Colonic mucosa (tissue), 4 donors: ENCODE measurements at places on chromosomes 3 and 15.

GRCh38 chr3:139355476-139355875, 11.7 kb downstream of the MRPS22 start:
- DNase-seq, result no peak

- DNase-seq, result no peak
Measured at GRCh38 chr3:64053117-64053516, 29.8 kb upstream of the PSMD6 start.

- peak; percentile 32 for DNase-seq
Measured at GRCh38 chr3:117131259-117131658, 421.7 kb downstream of the TUSC7 start.

DNA sequence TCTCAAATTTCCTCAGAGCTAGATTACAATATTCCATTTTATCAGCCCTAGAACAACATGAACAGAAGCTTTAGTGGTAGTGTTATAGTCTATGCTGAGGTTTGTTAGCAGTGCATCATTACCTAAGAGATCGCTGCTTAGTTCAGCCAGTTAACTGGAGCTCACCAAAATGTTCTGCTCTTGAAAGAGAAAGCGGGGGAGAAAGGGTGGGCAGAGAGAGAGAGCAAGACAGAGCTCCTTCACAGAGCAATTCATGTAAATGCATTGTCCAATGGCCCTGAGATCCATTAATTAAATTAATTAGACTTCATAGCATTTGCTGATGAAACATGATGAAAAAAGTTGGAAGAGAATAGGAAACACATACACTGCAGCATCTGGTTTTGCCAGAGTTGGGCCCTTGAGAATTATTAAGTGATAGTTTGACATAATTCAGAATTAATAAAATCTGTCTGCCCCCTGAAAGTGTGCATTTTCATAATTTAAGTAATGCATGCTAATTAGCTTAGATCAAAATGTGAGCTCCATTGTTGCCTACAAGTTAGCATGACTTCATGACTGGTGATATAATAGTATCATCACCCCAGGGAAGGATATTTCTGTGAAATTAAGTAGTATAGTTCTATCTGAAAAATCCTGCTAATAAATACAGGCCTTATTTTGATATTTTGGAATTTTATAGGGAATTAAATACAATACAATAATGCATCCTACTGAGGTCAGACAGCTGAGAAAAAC, 86.9 kb upstream of the LYSMD4 start:
- no peak for DNase-seq

DNA sequence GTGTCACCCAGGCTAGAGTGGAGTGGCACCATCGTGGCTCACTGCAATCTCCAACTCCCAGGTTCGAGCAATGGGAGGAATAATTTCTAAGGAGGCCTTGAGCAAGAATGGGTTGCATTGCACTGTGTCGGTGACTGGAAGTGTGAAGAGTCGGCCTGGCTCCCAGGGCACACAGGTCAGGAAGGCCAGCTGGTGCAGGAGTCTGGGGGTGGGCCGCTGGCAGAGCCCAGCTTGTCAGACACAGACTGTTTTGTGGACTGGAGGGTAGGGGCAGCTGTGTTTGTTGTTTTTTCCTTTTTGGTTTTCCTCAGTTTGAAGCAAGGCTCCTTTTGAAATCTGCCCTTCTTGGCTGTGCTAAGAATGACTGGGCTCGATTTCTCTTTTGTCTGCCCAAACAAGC, 66.2 kb downstream of the ITGA11 start:
- no peak for DNase-seq

DNA sequence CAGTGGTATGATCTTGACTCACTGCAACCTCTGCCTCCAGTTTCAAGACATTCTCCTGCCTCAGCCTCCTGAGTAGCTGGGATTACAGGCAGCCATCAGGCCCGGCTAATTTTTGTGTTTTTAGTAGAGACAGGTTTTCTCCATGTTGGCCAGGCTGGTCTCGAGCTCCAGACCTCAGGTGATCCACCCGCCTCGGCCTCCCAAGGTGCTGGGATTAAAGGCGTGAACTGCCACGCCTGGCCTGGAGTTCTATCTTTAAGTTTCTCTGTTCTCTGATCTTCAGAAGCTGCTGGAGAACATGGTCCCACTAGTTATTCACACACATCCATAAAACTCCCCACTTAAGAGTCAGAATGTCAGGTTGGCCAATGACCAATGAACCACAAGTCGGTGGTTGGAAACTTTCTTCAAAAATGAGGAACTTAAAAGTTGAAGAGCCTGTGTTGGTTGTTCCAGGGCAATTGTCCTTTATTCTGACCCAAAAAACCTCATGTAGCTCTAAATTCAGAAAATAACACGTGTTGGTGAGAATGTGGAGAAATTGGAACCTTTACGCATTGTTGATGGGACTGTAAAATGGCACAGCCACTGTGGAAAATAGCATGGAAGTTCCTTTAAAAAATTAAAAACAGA, 55.9 kb upstream of the PIK3CB start:
- DNase-seq, result no peak

GRCh38 chr3:124579641-124580040, 150.6 kb upstream of the UMPS start:
- no peak for DNase-seq

DNA sequence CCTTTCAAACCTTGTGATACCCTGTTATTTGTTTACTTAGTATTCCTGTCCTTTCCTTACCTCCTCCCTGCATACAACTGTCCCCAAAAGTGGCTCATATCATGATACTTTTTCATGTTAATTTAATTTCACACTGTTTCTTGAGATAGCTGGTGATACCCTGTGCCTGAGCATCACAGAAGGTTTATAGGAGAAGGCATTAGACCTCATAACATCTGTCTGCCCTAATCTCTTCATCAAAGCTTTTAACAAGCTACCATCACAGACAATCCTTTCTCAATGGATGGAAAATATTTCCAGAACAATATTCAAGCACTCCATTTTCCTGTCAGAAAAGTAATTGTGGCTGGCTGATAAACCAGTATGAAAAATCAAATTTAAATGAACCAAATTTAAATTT, 81.6 kb downstream of the SSR3 start:
- DNase-seq, result no peak

- DNase-seq, result no peak
Measured at GRCh38 chr3:149626671-149627070, 31.2 kb downstream of the WWTR1 start.

DNA sequence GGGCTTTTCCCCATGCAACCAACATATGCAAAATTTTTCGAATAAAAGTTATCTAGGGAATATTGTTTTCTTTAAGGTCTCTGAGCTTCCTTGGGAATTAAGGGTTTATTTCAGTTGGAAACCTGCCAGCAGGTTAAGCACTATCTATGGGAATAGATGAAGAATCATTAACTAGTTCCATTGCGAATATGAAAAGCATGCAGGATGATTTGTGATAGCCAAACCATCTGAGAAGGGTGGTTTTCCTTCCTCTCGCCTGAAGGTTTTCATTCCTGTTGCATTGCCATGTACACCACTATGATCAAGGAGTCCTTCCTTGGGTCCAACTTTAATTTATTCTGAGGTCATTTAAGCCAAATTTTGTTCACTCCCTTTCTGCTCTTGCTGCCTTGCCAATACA, 184.9 kb downstream of the NR2F2 start:
- DNase-seq, result no peak

DNA sequence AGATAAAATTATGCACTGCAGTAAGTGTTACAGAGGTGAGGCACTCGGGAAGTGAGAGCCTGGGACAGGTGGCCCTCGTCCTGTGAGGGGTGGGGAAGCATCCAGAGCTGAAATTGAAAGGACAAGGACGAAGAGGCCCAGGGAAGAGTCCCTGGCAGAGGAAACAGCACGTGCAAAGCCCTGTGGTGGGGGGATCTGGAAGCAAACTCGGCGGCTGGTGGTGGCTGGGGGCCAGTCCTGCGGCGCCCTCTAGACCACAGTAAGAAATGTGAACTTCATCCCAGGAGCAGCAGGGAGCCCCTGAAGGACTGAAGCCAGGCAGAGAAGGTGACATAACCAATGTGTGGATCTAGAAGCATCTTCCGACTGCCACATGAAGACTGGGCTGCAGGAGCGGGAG, 42.8 kb downstream of the GRIP2 start:
- no peak for DNase-seq

DNA sequence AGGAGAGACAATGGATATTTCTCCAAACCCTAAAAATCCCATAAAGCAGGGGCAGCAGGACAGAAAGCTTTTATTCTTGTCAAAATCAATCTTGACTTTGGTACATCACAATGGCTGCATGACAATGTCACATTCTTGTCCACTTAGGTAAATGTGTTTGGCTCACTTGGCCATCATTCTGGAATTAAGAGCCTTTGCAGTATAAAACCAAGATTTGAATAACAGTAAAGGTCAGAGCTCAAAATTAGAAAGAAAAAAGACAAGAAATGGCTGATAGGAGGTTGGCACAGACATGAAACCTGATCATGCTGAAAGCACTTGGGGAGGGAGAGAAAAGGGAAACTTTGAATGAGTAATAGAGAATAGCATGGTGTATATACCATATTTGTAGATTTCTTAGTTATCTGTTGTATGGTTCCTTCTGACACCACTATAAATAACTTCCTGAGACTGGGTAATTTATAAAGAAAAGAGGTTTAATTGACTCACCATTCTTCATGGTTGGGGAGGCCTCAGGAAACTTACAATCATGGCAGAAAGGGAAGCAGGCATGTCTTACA, 158.5 kb upstream of the SGO1 start:
- DNase-seq, result no peak

DNA sequence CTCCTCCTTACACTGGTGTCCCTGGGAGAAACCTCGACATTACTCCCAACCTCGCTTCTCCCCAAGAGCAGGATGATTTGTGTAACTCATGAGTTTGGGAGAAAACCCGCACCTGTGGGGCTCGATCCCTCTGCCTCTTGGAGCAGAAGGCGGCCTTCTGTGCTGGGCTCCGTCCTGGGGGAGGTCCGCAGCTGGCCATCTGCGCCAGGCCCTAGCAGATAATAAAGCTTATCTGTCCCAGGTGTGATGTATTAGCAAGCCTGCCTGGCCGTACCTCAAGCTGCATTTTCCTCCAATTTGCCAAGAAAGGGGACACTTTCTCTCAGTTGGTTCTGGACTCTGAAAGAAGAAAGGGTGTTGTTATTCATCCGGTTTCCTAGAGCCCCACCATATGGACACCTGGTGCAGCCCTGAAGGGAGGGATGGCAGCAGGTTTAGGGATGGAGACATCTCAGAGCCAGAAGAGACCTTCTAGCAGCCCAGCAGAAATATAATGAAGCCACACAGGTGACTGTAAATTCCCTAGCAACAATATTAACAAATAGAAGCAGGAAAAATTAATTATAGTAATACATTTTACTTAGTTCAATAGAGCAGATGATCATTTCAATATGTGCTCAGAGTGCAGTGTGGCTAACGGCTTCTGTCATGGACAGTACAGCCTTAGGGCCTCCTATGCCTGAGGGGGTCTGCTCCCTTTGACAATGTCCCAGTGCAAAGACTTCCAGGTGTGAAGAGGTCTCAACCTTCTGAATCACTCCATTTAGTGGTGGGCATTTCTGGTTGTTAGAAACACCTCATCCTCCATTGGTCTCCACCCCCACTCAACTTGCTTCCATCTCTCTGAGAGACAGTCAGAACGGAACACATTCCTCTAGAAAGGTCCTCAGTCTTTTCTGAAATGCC, 94.8 kb downstream of the CPN2 start:
- DNase-seq, result no peak

GRCh38 chr3:130488769-130489450, 28.1 kb upstream of the COL6A6 start:
- no peak for DNase-seq

DNA sequence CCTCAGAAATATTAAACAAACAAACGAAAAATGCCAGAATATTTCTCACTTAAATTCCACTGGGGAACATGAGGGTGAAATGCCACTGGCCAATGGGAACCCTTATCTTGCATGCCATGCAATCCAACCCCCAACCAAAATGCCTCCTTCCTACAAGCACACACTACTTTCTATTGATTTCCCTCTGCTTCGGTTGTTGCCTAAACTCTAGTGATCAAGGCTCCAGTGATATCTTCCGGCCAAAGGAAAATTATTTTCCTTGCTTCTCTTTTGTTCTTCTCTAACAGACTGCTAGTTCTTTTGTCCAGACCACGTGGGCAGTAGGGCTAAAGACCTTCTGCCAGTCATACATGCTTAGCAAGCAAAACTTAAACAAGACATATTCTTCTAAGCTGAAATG, 115.7 kb downstream of the TMCC1 start:
- no peak for DNase-seq
